ENCODE measurements at places on chromosomes 5 and 9. TPM values are rescaled to one million over a fixed set of nuclear protein-coding genes. Genes with fewer than 3 reads are reported as not detected.

NR5A1 gene
- total RNA-seq, result not detected

GRCh38 chr9:130938184-130938651 lies 829 bp downstream of the FIBCD1 start:
- H3K4me3 ChIP-seq, result peak overlapping the region; percentile 50
- peaks cover 100% of the 10 kb centered on the region for H3K27me3 ChIP-seq
- H3K36me3 ChIP-seq, result no peaks in the 10 kb centered on the region
- no peak for DNase-seq
- peaks cover 21% of the 10 kb centered on the region for H3K4me1 ChIP-seq
- no peak overlapping the region for H3K27ac ChIP-seq

- H3K36me3 ChIP-seq, result no peaks in the 10 kb centered on the region
- H3K27me3 ChIP-seq, result no peaks in the 10 kb centered on the region
- no peak overlapping the region for H3K27ac ChIP-seq
- no peaks in the 10 kb centered on the region for H3K4me1 ChIP-seq
- no peak for DNase-seq
Measured at GRCh38 chr9:24416136-24416535, 129.6 kb downstream of the IZUMO3 start.

DNA sequence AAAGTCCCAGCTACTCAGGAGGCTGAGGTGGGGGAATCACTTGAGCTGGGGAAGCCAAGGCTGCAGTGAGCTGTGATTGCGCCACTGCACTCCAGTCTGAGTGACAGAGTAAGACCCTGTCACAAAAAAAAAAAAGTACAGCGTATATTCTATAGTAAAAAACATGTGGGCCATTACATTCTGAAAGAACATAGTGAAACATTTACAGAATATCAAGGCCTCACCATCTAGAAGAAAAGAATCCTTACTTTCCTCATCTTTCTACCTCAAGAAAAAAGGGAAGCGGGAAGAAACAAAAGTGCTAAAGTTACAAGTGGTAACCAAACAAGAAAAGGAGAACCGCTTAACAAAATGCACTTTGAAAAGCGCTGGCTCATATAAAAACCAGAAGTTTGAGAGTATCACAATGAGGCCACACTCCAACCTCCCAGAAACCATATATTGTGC lies 5.7 kb upstream of the SYK start:
- no peaks in the 10 kb centered on the region for H3K27me3 ChIP-seq
- H3K27ac ChIP-seq, result no peak overlapping the region
- DNase-seq, result no peak
- H3K4me3 ChIP-seq, result no peak overlapping the region

DRD1 gene
- total RNA-seq, result not detected

- no peaks in the 10 kb centered on the region for H3K36me3 ChIP-seq
- H3K4me1 ChIP-seq, result no peaks in the 10 kb centered on the region
Measured at GRCh38 chr5:100598446-100598845, 63.3 kb downstream of the FAM174A start.

PCDHGB5 gene
- 10.1 TPM for total RNA-seq

ITK gene
- 0.58 TPM for total RNA-seq

PCSK1 gene
- total RNA-seq, result 0.72 TPM

DNA sequence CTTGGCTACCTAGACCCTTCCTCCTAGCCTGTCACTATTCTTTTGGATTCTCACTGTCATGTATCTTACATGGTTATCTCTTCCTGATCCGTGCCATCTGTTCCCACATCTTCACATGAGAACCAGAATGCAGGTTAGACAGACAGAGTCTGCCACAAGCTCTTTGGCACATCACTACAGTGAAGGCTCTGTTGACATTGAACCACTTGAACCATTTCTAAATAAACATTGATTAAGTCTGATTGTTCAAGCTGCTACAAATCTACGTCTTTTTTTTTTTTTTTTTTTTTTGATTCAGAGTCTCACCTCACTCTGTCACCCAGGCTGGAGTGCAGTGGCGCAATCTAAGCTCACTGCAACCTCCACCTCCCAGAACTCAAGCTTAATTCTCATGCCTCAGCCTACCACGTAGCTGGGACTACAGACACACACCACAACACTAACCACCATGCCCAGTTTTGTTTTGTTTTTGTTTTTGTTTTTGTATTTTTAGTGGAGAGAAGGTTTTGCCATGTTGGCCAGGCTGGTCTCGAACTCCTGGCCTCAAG lies 85.1 kb upstream of the LRRTM2 start:
- no peaks in the 10 kb centered on the region for H3K36me3 ChIP-seq
- H3K27me3 ChIP-seq, result no peaks in the 10 kb centered on the region
- H3K27ac ChIP-seq, result no peak overlapping the region
- no peak for DNase-seq
- no peak overlapping the region for H3K4me3 ChIP-seq
- peaks cover 8% of the 10 kb centered on the region for H3K4me1 ChIP-seq

SMIM15 gene
- total RNA-seq, result 25.2 TPM

GRCh38 chr9:133108794-133109641 lies 12.0 kb downstream of the RALGDS start:
- peaks cover 20% of the 10 kb centered on the region for H3K4me1 ChIP-seq
- DNase-seq, result no peak
- H3K4me3 ChIP-seq, result no peak overlapping the region
- no peak overlapping the region for H3K27ac ChIP-seq
- H3K27me3 ChIP-seq, result no peaks in the 10 kb centered on the region

DNA sequence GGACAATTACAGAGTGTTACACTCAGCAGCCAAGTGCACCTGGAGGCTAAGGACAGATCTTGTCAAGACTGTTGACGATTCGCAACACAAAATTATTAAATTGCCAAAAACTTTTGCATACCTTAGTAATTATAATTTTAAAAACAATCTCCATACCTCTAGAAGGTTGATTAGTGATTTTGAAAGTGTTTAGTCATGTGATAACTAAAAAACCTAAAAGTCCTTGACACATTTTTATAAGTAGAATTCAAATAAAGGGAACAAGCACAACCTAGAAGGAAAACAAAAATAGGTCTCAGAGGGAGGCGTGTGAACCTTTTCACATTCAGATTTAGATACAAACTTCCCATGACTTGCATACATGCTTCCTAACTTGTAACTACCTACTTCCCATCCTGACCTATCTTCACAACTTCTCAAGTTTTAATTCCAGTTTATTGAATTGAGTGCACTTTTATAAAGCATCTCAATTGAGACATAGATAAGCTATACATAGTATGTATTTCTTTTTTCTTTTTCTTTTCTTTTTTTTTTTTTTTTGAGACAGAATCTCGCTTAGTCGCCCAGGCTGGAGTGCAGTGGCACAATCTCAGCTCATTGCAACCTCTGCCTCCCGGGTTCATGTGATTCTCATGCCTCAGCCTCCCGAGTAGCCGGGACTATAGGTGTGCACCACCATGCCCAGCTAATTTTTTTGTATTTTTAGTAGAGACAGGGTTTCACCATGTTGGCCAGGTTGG lies 5.8 kb downstream of the ZNF367 start:
- no peak overlapping the region for H3K27ac ChIP-seq
- H3K36me3 ChIP-seq, result no peaks in the 10 kb centered on the region
- DNase-seq, result no peak
- peaks cover 9% of the 10 kb centered on the region for H3K4me1 ChIP-seq
- no peaks in the 10 kb centered on the region for H3K27me3 ChIP-seq

CDKN2B-AS1 gene
- total RNA-seq, result 1.4 TPM

DNA sequence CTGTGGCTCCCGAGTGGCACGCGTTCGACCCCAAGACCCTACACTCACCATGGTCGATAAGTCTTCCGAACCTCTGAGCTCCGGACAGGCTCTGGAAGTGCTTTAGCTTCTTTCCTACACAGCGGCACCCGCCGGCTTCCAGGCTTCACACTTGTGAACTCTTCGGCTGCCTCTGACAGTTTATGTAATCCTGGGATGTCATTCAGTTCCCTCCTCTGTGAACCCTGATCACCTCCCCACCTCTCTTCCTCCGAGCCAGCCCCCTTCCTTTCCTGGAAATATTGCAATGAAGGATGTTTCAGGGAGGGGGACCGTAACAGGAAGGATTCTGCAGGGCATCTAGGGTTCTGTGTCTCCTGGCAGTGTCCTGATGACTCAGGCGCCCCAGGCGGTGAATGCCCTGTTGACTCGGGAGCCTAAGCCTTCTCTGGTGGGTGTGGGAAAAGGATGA lies at the start of gene CD14:
Gene CD14, minus strand, starts transcription at position 155 of the 451 bp plus-strand sequence. Its CDS starts 104 bp downstream, at position 51.
- peak within 1 kb of the TSS; percentile 63 for H3K4me3 ChIP-seq
- peaks cover 21% of the 10 kb centered on the region for H3K4me1 ChIP-seq
- H3K27ac ChIP-seq, result peak within 1 kb of the TSS; percentile 84
- DNase-seq, result peak; percentile 47
- no peaks in the 10 kb centered on the region for H3K36me3 ChIP-seq

- H3K4me3 ChIP-seq, result no peak overlapping the region
- H3K27ac ChIP-seq, result no peak overlapping the region
- H3K4me1 ChIP-seq, result no peaks in the 10 kb centered on the region
Measured at GRCh38 chr9:93893899-93894690, 61.1 kb downstream of the BARX1 start.

DNA sequence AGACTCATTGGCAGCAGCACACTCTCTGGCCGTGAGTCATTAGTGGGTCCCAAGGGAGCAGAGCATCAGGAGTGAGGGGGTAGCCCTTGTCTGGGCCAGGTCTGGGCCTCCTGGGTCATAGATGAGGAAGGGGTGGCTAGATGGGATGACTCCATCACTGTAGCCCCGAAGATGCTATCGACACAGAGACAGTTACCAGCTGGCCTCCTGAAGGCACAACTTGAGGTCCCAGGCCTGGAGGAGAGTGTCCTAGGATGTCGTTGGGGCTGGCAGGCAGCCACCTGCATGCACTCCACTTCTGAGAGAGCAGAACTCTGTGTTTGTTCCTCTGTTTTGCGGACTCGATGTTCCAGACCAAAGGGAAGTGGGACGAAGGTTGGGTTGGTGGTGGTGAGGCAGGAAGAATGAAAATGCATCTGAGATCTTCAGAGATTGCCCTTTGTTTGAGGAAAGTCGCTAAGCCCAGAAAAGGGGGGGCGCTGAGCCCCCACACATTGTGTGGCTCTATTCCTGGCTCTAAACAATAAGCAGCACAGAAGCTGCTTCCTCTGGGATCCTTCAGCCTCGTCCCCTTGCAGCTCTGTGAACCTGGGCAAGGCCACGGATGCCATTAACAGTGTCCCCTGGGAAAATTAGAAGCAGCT lies 4.7 kb downstream of the BTNL9 start:
- H3K27me3 ChIP-seq, result peaks cover 28% of the 10 kb centered on the region
- no peaks in the 10 kb centered on the region for H3K4me1 ChIP-seq
- H3K4me3 ChIP-seq, result no peak overlapping the region
- DNase-seq, result no peak

PIGO gene
- total RNA-seq, result 12.9 TPM

- peak; percentile 53 for DNase-seq
- H3K27me3 ChIP-seq, result no peaks in the 10 kb centered on the region
- H3K36me3 ChIP-seq, result no peaks in the 10 kb centered on the region
Measured at GRCh38 chr5:90909101-90909503, 350.5 kb downstream of the ADGRV1 start.

Data from stomach (tissue), 19 donors.